ENCODE measurements at places on chromosomes 2 and 18.

- DNase-seq = no peak
These were observed 292.8 kb downstream of the INSIG2 start for GRCh38 chr2:118380915-118381653.

DNA sequence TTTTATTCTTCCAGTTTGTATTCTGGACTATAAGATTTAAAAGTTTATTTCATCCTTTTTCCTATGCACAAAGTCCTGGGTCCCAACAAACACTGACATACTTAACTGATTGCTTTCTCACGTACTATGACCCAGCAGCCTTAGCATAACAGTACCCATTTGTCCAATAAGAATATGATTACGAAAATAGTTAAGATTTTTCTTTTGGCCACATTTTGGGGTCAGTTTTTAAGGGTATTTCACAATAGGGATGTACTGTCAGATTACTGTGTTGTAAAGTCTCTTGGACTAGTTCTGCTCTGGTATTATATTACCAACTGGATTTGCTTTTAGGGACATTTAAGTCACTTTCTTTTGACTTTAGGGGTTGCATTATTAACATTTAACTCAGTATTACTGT, 46.1 kb downstream of the TTC39C start:
- DNase-seq = no peak

- no peak for DNase-seq
These were observed 134.0 kb downstream of the FTCDNL1 start for GRCh38 chr2:199716807-199717586.

- DNase-seq = no peak
These were observed 428.8 kb downstream of the ZNF521 start for GRCh38 chr18:24923138-24923537.

GRCh38 chr2:182182436-182182835, 196.8 kb downstream of the PPP1R1C start:
- DNase-seq = no peak

- no peak for DNase-seq
These were observed 11.9 kb downstream of the WDR43 start for GRCh38 chr2:28906376-28906775.

DNA sequence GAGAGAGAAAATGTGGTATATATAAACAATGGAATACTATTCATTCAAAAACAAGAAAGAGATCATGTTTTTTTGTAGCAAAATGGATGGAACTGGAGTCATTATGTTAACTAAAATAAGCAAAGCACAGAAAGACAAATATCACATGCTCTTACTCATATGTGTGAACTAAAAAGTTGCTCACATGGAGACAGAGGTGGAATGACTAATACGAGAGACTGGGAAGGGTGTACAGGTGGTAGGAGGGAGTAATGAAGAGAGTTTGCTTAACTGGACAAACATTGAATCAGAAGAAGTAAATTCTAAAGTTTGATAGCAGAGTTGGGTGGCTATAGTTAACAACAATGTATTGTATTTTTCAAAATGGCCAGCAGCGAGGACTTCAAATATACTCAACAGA, 1080.7 kb upstream of the CHAC2 start:
- no peak for DNase-seq

GRCh38 chr2:37632310-37632709, 39.1 kb downstream of the CDC42EP3 start:
- DNase-seq = no peak

GRCh38 chr2:205593891-205594290, 88.4 kb upstream of the NRP2 start:
- no peak for DNase-seq

GRCh38 chr18:43526426-43527145, 249.3 kb upstream of the SYT4 start:
- no peak for DNase-seq

- no peak for DNase-seq
These were observed 159.5 kb upstream of the GYPC start for GRCh38 chr2:126496493-126496892.

GRCh38 chr2:185608799-185609198, 129.8 kb upstream of the FSIP2 start:
- DNase-seq = no peak

DNA sequence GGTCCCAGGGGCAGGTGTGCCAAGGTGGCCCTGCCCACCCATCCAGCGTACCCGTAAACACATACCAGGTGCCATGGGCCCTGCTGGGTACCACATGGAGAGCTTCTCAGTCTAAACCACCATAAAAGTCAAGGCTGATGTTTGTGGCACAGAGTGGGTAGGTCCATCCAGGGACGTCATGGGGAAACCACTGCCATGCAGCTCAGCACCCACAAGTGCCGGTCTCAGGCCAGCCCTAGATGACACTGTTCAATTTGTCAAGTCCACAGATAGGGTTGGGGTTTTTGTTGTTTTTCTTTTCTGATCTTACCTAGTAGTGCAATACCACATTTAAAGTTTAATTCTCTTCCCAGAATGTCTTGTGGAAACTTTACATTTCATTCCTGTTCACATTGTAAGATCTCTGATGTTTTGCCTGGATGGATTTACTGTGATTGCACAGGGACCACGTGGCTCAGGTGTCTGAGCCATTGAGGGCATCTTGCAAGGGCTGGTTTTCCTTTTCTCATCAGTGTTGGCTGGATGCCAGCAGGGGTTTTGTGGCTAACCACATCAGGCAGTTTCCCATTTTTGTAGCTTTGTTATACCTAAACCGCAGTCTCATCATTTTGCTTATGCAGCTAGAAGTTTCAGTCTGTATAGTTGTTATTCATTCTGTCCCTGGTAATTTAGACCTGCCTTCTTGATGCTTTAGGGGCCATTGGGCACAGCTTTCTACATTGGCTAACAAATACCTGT, 64.7 kb downstream of the STK25 start:
- peak; percentile 92 for DNase-seq

DNA sequence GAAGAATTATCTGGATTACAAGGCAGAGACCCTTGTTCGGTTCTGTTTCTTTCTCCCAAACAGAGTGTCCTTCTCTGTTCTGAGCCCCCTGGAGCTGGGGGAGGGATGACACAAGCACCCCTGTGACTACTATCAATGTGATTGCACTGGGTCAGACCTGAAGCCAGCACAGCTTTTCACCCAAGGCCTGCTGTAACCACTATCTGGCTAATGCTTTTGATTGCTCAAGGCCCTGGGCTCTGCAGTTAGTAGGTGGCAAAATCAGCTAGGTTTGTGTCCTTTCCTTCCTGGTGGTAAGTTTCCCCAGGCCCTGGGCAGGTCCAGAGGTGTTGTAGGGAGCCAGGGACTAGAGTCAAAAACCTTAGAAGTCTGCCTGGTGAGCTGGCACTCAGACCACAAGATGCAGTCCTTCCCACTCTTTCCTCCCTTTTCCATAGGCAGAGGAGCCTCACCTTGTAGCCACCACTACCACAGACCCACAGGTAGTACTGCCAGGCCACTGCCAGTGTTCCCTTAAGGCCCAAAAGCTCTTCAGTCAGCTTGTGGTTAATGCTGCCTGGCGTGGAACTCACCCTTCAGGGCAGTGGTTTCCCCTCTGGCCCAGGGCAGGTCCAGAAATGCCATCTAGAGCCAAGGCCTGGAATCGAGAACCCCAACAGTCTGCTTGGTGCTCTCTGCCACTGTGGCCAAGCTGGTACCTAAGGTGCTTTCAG, 83.0 kb downstream of the FAM117B start:
- no peak for DNase-seq
